Stimulated activated CD8-positive, alpha-beta memory T cell treated with anti-CD3 and anti-CD28 coated beads, Interleukin-4, amount 100 ng/mL, for 48 hours (primary cell): ENCODE measurements at places on chromosomes 5 and 9.

- peak; percentile 59 for DNase-seq
Observed at GRCh38 chr9:21434202-21435014, 5.8 kb upstream of the IFNA1 start.

DNA sequence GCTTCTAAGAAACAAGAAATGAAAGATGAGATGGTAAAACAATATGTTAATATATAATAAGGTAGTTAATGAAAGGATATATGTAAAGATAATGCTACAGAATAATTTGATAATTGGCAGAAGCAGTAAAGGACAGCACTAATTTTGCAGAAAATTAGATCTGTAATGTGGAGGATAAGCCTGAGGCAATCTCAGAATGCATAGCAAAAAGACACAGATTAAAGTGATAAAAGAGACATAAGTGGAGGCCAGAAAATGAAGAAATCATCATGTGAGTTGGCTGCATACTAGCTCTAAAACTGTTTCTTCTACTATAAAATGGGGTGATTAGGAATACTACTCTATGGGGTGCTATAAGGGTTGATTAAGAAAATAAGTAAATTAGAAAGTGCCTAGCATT lies 225.9 kb downstream of the SEC61B start:
- DNase-seq: no peak

DNA sequence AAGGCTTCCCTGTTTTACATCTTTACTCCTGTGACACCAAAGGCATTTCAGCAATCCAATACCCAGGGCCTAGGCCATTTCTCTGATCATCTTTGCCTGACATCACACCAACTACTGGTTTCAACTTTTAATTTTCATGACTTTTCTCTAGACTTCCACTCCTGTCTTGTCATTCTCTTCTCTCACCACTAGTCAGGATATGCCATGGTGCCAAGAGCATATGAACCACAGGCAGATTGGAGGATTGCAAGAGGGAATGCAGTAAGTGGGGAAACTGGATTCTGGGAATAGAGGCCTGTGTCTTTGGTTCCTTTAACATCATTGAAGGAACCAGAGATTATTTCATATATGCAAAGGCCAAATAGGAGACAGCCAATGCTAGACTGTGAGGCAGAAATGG lies 69.3 kb downstream of the ANKRD31 start:
- no peak for DNase-seq

DNA sequence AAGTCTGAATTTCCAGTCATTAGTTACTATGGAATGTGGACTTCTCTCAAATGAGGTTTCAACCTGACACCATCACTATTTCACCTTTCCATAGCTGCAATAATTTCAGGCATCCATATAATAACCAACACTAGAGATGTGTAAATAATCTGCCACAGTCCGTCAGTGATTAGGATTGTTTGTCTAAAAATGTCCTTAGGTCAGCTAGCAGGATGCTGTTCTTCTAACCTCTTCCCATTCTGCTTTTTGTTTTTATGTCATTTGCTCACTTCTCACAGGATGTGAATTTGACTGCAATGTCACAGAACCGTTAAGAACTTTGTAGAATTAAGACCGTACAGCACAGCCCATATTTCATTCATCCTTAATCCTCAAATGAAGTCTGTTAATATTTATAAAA lies 166.4 kb upstream of the RASA1 start:
- DNase-seq: no peak

- DNase-seq: no peak
Observed at GRCh38 chr9:78073722-78074121, 42.1 kb upstream of the GNAQ start.
